COR-L47 (cell line): ENCODE measurements at places on chromosomes 13 and 19.

DNA sequence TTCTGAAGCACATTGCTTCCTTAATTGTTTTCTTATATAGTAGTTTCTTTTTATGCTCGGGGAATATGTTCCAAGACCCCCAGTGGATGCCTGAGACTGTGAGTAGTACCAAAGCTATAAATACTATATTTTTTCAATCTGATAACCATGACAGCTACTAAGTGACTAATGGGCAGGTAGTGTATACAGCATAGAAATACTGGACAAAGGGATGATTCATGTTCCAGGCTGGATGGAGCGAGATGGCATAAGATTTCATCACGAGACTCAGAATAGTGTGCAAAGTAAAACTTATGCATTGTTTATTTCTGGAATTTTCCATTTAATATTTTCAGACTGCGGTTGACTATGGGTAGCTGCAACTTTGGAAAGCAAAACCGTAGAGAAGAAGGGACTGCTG, 47.9 kb upstream of the OLFM4 start:
- no peak for DNase-seq

GRCh38 chr13:102598061-102598460, 1.3 kb downstream of the TPP2 start:
- no peak for DNase-seq

DNA sequence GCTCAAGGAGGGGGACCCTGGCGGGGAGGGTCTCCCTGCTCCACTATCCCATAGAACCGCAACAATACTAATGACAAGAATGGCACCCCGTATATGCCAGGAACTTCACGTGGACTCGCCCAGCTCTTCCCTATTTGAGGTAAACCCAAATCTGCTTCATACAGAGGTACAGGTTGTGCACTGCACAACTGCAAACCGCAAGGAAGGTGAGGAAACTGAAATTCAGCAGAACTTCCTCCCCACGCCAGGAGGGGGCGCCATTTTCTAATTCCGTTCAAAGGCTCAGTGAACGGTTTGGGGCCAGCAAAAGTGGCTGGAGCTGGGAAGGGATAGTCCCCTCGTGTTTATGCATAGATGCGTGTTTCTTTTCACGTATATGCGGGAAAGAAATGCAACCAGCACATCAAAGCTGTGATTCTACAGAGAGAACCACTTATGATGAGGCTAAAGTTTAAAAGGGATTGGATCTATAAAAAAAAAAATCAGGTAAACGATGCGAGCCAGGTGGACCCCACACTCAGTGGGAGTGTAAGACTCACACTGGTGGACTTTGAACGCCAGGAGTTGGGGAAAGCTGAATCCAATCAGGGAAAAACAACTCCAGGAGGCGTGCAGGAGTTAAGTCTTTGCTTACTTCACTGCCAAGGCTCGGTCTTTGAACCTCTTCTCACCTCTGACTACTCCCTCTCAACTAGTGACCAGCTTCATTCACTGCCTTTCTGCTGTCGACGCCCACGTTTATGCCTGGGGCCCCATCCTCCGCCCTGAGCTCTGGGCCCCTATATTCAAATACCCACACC, 20.3 kb downstream of the C19orf81 start:
- no peak for DNase-seq

DNA sequence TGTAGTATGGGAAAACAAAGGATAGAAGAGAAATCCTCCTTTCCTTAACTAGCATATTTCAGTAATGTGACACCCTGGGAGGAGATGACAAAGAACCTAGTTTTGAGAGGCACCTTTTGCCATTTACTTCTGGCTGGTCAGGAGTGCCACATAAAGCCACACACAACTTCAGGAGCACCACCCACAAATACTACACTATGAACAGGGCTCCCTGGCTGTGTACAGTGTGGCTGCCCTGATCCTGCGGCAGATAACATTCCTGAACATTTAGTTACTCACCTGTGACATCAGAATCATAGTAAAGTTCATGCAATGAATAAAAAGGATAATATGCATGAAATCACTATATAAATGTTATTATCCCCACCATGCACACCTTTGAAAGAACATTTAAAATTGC, 17.4 kb upstream of the IRS2 start:
- no peak for DNase-seq

- DNase-seq = no peak
Observed at GRCh38 chr19:49359851-49360820, 2.1 kb downstream of the TEAD2 start.

DNA sequence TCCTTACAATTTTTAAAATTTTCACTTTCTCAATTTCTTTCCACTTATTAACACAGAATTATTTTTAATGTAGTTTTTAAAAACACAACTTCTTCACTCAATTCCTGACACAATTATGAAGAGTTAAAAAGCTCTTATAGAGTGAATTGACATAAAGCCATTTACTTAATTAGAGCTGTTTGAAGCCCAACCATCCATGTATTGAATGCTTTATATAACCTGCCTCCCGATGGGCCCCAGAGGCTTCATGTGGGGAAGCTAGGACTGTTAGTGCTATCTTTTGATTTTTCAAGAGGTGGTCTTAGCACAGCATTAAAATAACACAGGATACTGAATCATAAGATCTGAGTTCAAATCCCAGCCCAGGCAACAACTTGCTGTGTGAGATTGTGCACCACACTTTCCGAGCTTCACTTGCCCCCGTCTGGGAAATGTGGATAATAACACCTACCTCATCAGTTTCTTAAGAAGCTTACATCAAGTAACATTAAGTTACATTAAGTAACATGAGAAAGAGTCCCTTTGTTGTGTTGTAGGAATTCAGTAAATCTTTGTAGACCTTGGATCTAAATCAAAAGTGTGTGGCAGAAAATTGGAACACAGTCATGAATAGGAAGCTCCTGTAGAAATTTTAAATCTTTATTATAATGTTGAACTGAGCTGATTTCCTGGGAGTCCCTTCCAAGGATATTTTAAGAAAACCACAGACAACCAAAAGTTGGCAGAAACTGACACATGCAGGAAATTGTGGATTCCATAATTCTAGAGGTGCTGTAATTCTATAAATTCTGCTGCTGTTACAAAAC, 5.5 kb upstream of the ENOX1 start:
- no peak for DNase-seq

- DNase-seq = no peak
Observed at GRCh38 chr19:30555075-30555790, 183.0 kb downstream of the ZNF536 start.

GRCh38 chr13:111117289-111117688, 2.2 kb downstream of the ARHGEF7 start:
- DNase-seq = no peak

GRCh38 chr19:51188227-51188559, 36.7 kb upstream of the CD33 start:
- DNase-seq = no peak

GRCh38 chr19:51901860-51902259, 3.0 kb downstream of the ZNF649 start:
- no peak for DNase-seq

DNA sequence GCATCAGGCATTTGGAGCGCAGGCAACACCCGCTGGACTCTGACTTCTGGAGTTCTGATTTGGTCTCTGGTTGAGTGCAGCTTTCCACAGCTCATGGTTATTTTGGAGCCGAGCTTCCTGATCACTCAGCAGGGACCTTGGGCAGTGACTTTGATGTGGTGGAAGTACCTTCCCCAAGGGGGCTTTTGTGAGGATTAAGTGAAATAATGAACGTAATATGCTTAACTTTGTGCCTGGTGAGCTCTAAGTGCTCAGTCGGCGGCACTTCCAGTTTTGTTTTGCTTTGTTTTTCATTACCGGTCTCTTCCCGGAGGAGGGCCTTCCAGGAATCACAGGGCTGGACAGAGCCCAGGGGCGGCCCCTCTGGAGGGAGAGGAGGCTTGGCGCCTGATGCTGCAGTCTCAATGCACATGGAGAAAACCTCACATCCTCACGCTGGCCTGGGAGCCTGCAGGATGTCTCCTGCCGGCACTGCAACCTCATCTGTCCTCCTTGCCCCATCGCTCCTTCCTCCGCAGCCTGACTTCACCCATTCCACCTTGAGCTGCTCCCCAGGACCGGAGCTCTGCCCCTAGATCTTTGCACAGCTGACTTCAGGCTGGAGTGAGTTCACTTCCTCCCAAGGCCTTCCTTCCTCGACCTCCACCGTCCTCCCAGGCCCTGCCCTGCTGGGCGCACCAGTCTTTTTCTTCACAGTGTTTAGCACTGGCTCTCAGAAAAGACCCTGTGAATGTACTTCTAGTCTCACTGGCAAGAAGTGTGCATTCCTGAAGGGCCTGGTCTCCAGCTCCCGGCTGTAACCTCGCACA, 1.5 kb downstream of the PLEKHF1 start:
- DNase-seq = no peak

GRCh38 chr19:38455031-38455430, 21.5 kb downstream of the RYR1 start:
- no peak for DNase-seq

DNA sequence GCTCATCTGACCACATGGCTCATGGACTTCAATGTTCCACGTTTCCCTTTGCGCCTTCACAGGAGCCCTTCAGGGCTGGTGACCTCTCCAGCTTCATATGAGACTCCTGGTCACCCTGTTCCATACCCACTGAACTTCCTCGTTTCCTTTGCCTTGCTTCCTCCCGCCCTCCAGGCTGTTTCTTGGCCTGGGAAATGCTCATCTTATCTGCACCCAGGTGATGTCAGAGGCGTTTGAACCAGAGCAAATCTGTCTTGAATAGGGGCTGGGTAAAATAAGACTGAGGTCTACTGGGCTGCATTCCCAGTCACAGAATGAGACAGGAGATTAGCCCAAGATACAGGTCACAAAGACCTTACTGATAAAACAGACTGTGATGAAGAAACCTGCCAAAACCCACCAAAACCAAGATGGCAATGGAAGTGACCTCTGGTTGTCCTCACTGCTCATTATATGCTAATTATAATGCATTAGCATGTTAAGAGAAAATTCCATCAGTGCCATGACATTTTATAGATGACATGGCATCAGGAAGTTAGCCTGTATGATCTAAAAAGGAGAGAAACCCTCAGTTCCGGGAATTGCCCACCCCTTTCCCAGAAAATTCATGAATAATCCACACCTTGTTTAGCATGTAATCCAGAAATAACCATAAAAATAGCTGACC, 102.7 kb downstream of the DCLK1 start:
- no peak for DNase-seq

DNA sequence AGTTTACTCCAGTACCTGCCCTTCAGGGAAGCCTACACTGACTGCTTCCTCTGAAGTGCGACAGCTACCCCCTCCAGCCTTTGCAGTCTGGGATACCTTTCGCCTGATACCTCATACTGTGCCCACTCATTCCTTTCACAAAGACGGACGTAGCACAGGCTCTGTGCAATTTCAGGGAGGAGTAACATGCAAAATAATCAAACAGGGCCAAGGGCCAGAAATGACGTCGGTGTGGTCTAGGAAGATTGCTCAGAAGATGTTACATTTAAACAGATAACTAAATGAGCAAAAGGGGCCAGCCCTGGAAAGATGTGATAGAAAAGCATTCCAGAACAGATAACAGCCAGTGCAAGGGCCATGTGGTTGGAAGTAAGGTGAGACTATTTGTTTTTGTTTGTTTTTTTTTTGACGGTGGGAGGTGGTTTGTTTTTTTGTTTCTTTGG, 6.6 kb upstream of the DDX39A start:
- DNase-seq = no peak

- no peak for DNase-seq
Observed at GRCh38 chr13:81293594-81294164, 952.8 kb upstream of the SPRY2 start.

GRCh38 chr19:13350072-13350471, 156.2 kb downstream of the CACNA1A start:
- DNase-seq = no peak

DNA sequence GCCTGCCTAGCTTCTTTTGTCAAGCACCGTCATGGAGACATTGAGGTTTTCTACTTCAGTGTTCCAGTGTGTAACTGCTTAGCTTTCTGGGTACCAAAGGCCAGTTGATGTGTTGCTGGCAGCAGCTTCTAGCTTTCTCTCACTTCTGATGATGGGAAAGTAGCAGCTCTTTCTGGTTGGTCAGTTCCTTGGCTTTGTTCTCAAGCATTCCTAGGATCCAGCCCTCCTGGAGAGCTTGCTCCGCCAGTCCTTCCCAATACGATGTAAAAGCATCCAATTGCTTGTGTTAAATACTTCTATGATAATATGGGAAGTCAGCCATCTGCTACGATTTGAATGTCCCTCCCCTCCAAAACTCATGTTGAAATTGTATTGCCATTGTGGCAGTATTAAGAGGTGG, 182.8 kb downstream of the UGGT2 start:
- DNase-seq = no peak

GRCh38 chr19:50387176-50387867, 3.2 kb downstream of the POLD1 start:
- no peak for DNase-seq

DNA sequence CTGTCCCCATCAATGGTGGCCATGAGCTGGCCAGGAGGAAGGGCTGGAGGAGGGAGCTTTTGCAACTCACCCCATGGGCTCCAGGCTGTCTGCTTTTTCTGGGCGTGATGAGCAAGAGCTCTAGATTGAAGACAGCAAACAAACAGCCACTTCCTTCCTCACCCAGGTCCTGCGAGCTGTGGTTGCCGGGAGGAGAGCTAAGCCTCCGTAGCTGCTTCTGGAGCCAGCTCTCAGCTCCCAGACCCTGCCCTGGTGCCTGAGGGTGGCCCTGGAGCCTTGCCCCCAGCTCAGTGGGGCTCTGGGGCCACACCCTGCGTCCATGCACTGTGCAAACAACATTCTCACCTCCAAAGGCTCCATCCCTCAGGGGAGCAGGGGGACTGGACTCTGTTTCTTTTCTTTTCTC, 6.2 kb downstream of the MYO1F start:
- DNase-seq = no peak

GRCh38 chr19:42325896-42326771, 699 bp downstream of the MEGF8 start:
- no peak for DNase-seq

DNA sequence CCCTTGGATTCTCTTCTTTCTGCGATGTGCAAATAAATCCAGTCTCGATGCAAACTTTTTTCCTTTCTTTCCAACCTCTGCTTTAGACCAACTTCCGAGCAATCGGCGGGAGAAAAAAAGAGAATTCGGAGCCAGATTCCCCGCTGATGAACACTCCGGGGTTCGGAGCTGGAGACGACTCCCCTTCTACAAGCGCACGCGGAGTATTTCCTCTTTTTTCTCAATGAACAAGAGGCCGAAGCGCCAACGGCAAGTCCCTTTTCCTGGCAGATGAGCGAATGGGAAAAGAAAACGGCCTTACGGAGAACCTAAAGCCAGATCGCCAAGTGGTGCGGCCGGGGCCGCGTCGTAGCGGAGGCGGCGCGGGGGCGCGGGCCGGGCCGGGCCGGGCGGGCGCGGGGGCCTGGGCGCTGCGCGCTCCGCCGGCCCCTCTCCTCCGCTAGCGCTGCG, 250 bp downstream of the SPRY2 start:
- DNase-seq = peak; percentile 39
